ENCODE measurements at places on chromosomes 2 and 18.

DNA sequence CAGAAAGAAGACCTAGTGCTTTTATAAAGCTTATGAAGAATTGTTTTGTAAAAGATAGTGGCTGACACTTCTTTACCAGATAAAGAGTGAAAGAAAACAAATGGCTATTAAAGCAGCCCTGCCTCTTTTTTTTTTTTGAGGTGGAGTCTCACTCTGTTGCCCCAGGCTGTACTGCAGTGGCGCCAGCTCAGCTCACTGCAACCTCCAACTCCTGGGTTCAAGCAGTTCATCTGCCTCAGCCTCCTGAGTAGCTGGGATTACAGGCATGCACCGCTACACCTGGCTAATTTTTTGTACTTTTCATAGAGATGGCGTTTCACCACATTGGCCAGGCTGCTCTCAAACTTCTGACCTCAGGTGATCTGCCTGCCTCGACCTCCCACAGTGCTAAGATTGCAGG, 12.9 kb downstream of the ARPC2 start:
- peak; percentile 60 for DNase-seq

- DNase-seq = peak; percentile 16
These were observed 73.9 kb downstream of the MRO start for GRCh38 chr18:50745945-50746344.

GRCh38 chr18:21656402-21656801, 44.3 kb downstream of the SNRPD1 start:
- no peak for DNase-seq

DNA sequence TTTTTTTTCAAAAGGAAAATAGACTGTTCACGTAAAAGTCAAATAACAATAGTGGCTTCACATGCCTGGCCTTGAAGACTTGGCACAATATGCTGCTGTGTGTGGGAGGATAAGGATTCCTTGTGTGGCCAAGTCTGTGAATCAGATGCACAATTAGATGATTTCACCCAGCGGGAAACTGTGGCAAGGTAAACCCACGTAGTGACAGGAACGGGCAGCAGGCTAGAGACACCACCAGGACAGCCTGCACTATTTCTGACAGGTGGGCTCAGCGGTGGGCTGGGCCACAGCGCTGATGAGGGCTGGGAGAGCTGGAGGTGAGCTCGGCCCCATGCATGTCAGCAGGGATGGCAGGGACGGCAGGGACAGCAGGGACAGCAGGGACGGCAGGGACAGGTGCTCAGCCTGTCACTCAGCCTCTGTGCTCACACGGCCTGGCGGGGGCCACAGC, 21.6 kb downstream of the SNORC start:
- peak; percentile 35 for DNase-seq

GRCh38 chr18:30632071-30632698, 410.4 kb downstream of the DSC3 start:
- no peak for DNase-seq

- peak; percentile 75 for DNase-seq
These were observed 53.7 kb upstream of the LRRC30 start for GRCh38 chr18:7177116-7177744.

DNA sequence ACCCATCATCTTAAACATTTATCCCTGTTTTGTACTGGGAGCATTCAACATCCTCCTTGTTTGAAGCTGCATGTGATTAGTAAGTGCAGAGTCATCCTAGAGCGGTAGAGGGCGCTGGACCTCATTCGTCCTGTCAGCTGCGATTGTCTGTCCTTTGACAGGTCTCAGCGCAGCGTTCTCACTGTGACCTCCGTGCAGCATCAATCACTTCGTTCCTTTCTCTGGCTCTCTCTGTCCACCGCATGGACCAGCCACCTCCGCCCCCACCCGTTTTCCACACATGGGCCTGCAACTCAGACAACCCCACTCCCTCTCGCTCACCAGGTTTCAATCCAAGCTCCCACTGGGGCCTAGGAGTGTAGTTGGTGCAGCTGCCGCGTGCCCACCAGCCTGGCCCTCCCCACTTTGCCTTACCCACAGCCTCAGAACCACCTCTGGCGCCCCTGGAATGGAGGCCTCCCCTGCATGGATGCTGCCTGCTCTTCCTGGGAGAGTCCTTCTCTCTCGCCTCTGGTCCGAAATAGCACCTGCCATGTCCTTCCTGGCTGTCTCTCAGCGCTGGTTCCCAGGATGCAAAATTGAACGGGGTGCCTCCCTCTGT, 90.5 kb downstream of the NDUFA10 start:
- DNase-seq = peak; percentile 78

DNA sequence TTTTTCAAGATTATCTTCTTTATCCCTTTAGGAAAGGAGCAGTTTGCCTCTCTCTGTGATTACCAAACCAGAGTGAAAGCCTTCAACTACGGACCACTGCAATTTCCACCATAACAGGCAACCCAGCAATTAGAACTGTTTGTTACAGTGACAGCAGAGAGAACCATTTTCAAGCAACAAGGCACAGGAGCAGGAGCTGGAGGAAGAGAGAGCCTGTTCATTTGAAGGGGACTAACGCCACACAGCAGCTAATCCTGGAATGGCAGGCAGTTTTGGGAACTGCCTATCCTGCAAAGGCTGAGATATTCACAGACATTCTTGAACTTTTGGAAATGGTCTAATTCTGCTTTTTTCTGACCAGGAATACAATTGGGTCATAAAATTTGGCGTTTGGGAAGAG, 1541.9 kb upstream of the PIK3C3 start:
- peak; percentile 82 for DNase-seq

GRCh38 chr2:42464631-42465030, 29.2 kb downstream of the KCNG3 start:
- no peak for DNase-seq

GRCh38 chr18:7784171-7784570, 217.1 kb downstream of the PTPRM start:
- peak; percentile 73 for DNase-seq

DNA sequence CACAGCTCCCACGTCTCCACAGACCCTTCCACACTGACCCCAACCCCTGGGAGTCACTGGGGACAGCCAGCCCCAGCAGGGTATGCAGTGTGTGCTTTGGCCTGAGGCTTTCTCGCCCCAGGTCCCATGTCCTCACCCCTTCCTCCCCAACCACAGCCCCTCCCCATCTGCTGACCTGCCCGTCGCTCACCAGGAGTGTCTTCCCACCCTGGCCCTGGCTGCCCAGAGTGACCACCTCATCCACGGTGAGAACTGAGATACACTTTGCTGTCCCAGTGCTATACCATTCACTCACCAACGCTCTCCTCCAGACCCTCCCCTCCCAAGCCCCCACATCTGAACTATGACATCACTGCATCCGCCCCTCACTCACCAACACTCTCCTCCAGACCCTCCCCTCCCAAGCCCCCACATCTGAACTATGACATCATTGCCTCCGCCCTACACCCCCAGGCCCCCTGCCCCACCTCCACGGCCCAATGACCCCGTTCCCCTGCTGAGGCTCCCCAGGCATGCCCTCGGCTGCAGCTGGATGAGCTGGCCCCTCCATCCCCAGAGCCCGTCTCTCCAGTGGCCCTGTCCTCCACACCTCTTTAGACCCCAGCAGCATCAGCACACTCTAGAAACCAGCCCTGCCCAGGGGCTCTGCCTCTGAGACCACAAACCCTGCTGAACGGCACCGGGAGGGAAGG, 55.2 kb downstream of the ANKMY1 start:
- peak; percentile 37 for DNase-seq

- DNase-seq = no peak
These were observed 94.3 kb downstream of the RNF144A start for GRCh38 chr2:7011356-7012083.

- no peak for DNase-seq
These were observed 101.9 kb downstream of the CTIF start for GRCh38 chr18:48640566-48641270.

DNA sequence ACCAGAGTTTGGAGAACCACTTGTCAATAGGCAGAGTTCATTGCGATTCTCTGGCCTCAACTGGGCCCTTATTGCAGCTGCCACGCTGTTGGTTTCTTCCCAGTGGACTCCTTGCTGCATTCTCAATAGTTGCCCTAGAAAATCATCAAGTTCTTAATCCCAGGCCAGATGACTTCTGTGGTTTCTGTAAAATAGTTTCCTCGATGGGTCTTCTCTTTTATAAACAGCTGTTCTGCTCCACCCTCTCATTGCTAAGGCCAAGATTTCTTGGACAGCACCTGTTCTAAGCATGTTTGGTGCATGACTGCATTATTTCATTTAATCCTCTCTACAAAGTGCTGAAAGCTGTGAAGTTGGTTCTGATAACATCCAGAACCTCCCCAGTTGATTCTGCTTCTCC, 131.0 kb downstream of the BCL2L11 start:
- DNase-seq = no peak

DNA sequence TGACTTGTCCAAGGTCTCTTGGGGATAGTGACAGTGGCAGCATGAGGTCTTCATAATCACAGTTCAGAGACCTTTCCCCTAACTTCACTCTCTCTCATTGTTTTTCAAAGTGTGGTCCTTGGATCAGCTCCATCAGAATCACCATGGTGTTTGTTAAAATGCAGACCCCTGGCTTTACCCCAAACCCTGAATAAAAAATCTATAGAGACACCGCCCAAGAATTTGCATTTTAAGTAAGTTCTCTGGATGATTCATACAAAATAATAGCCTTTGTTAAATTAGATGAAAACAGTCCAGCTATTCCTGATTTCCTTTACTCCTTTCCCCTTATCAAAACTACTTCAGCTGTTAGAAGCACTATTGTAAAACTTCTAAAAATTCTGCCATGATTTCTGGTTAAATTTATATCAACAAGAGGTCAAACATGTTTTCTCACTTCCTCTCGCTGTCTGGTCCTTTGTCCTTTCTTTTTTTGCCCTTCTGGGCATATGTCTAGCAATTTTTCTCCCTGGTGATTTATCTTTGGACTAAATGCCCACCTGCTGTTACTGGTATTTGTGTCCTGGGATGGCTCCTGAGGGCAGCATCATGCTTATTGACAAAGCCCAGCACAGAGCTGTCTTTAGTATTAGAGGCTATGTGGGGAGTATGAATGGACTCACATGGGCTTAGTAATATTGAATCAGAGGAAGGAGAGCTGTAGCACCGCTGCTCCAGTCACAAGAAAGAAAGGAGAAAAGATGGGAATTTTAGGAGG, 63.4 kb downstream of the LHCGR start:
- DNase-seq = no peak

DNA sequence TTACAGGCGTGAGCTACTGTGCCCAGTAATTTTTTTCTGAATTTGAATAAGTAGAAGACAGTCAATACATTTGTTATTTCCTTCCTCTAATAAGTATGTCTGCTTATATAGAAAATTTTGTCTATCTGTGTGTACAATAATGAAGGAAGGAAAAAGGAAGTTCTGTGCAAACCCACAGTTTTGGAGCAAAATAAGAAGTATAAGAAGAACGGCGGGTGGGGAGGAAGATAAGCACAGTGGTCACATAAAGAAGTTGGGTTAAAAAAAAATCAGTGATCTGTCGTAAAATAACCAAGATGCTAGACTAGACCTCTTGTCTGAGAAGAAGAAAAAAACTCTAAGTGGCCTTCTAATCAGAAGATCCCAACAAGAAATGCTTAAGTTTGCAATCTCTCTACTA, 20.2 kb downstream of the MGAT4A start:
- DNase-seq = no peak

All from islet precursor cell (in vitro differentiated cells).